ENCODE measurements at places on chromosomes 2 and 18.

GRCh38 chr2:196073521-196073920 lies 4.9 kb upstream of the DNAH7 start:
- no peak for DNase-seq

- DNase-seq = no peak
Observed at GRCh38 chr2:3481736-3482362, 37.5 kb downstream of the ADI1 start.

DNA sequence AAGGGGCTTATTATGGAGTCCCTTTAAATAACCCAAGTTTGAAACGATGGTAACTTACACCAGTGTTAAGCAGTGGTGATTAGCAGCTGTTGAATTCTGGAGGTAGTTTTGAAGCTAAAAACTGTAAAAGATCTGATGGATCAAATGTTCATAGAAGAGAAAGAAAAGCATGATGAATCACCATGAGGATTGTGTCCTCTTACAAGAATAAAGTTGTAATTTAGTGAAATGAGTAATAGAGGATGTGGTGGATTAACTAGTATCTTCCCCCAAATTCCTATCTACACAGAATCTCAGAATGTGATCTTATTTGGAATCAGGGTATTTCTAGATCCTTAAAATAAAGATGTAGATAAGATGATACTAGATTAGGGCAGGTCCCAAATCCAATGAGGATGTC lies 1138.2 kb upstream of the TMEFF2 start:
- DNase-seq = no peak

- no peak for DNase-seq
Observed at GRCh38 chr18:14925281-14925709, 177.3 kb downstream of the ANKRD30B start.

DNA sequence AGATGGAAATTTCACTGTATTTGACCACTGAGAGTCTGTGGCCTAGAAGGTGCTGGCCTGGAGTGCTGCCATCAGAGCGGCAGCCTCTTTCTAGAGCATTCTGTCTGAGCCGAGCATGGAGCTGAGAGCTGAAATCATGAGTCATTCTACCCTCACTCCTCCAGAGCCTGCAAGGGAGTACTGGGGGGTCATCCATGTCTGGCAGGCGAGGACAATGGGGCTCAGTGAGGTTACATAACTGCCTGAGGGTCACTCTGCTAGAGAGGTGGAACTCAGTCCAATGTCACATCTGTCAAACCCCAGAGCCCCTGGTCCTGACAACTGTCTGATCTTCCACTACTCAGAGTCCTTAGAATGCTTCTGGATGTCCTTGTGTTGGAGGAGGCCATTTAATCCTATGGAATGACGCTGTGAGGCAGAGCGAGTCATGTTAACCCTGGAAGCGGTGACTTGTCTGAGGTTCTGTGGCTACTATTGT lies 65.3 kb downstream of the HAUS1 start:
- DNase-seq = no peak

DNA sequence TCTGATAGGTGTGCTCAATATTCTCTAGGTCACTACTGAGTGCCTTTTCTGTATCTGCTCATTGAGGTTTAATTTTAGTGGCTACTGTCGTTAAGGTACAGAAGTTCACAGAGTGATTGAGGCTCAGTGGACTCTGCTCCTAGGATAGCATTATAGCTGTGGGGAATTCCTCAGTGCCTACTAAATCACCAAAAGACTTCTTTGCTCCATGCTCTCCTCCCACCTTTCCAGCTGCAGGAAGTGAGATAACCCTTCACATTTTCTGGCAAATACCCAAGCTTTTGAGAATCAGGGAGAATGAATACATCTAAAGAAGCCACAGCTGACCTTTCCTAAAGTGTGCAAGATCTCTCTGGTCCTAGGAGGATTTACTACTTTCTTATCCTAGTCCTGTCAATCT lies 95.2 kb upstream of the FSIP2 start:
- DNase-seq = no peak

- DNase-seq = no peak
Observed at GRCh38 chr18:7601246-7601615, 34.1 kb downstream of the PTPRM start.

- DNase-seq = no peak
Observed at GRCh38 chr2:212711856-212712255, 173.3 kb upstream of the ERBB4 start.

DNA sequence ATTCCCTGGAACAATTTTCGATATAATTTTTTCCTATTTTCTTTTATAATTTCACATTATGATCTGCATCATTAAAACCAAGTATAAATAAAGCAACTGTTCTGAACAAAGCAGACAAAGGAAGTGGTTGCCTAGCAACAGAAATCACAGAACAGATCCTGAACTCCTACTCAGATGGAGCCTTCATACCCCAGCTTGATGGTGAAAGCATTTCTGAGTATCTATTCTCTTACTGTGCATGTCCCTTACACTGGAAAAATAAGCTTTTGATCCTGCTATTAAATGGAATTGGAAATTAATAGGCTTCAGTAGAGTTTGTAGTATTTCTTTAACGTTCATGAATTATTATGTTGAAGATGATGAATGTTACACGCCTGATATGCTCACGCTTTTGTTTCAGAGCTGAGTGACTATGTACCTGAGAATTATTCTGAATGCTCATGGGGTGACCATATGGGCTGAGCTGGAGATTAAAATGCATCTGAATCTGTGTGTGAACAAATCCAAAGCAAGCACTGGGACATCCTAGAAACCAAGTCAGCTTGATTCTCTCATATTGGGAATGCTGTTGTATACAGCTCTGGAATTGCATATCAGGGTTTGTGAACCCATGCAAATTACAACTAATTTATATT lies 254.0 kb downstream of the KCNJ3 start:
- DNase-seq = no peak

DNA sequence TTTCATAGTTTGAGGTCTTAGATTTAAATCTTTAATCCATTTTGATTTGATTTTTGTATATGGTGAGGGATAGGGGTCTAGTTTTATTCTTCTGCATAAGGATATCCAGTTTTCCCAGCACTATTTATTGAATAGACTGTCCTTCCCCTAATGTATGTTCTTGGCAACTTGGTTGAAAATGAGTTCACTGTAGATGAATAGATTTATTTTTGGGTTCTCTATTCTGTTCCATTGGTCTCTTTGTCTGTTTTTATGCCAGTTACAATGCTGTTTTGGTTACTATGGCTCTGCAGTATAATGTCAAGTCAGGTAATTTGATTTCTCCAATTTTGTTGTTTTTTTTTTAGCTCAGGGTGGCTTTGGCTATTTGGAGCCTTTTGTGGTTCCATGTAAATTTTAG lies 5.9 kb downstream of the FAM171B start:
- DNase-seq = no peak

GRCh38 chr2:98025481-98026037 lies 29.8 kb upstream of the TMEM131 start:
- no peak for DNase-seq

GRCh38 chr18:56257205-56257604 lies 381.2 kb downstream of the TXNL1 start:
- no peak for DNase-seq

DNA sequence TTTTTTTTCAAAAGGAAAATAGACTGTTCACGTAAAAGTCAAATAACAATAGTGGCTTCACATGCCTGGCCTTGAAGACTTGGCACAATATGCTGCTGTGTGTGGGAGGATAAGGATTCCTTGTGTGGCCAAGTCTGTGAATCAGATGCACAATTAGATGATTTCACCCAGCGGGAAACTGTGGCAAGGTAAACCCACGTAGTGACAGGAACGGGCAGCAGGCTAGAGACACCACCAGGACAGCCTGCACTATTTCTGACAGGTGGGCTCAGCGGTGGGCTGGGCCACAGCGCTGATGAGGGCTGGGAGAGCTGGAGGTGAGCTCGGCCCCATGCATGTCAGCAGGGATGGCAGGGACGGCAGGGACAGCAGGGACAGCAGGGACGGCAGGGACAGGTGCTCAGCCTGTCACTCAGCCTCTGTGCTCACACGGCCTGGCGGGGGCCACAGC lies 21.6 kb downstream of the SNORC start:
- DNase-seq = no peak

DNA sequence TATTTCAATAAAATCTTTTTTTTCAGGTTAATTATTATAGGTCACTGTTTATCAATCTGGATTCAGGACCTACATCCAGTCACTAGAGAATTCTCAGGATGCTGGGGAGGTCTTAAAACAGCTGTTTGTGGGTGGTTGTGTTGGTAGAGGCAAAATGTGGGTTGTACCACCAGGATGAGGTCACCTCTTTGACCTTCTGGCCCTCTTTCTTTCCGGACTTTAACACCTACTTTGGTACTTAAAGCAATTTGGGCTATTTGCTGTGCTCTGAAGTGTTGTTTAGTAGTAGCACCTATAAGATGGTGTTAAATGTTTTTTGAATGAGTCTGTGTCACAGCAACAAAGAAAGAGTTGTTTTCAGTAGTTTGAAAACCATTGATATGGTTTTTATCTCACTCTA lies 14.6 kb downstream of the EML4 start:
- no peak for DNase-seq

DNA sequence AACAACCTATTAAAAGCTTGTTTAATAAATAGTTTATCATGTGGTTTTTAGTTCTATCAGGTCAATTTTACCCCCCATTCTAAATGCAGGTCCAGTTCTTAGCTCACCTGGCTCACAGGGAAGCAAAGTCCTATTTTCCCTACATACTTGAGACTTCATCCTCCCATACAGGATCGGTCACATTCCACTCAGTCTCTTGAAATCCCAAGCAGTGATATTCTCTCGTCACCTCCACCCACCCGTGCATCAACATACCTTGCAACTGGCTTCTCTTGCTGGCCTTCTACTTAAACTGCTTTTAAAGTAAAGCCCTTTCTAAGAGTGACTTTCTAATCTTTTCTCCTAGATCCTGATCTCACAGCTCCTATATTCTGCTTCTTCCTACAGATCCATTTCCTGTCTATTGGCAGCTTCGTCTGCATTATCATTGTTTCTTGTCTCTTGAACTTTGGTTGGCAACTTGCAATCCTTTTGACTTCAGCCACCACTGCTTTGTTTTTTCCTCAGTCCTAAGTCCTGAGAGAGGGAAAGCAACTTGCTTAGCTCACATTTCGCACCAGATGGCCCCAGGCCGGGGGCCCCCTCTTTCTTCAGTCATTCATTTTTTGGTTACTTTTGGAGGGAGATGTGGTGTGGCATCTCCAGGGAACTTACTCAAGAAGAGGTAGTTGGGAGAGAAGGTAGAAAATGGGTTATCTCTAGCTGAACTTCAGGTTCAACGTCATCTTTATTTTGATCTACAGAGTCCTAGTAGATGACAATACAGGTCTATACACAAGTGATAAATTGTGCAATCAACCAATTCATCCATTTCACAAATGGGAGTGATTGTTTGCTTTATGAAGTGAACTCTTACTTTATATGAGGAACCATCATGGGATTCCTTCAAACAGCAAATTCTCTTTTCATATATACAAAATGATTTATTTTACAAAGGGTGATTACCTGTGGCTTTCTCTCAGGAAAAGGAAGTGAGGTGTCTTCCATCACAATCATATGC lies 23.9 kb upstream of the NCOA1 start:
- DNase-seq = no peak

DNA sequence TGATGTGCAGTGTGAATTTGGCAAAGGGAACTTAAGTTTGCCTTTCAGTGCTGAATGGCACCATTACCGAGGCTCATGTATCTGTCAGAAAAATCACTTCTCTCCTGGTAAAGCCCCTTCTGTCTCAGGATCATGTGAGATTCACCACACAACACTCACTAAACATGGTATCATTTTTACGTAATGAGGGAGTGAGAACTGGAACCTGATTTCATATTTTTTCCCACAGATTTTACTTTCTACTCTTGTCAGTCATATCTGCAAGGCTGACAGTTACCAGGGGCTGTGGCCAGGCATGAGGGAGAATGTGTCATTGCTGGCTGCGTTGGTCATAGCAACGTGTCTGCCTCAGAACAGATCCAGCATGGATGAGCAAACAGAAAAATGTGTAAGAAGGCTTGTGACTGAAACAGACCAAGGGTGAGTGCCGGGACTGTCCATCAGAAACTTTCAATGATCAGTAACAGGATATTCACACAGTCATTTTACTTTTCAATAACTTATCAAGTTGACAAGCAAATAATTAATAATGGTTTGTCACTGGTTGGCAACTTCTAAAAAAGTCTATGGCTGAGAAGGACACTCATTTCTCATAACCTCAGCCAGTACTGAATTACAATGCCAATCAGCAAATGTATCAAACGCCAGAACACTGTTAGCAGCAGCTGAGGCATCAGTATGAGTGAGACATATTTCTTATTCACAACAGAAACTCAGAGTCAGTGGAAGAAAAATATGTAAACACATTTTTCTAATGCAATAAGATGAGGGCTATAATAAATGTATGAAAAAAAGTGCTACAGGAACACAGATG lies 100.5 kb downstream of the CDC42EP3 start:
- peak; percentile 39 for DNase-seq

- DNase-seq = no peak
Observed at GRCh38 chr2:19195661-19196060, 162.8 kb downstream of the OSR1 start.

- DNase-seq = no peak
Observed at GRCh38 chr2:221635949-221636348, 63.8 kb upstream of the EPHA4 start.

DNA sequence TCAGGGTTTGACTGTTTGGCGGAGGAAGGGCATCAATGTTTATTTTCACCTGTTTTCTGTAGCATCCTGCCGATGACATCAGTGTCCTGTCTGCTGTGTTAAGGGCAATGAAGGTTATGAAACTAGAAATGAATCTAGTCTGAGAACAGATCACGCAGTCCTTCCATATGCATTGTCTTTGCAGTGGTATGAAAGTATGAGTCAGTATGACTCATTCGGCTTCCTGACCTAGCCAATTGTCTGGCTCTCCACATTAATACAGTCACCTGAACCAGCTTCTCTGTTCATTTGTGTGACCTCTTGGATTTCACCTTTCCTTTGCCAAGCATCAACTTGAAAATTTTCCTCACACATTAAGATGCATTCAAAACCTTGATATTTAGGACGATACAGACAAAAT lies 353.8 kb downstream of the RND3 start:
- peak; percentile 31 for DNase-seq

DNA sequence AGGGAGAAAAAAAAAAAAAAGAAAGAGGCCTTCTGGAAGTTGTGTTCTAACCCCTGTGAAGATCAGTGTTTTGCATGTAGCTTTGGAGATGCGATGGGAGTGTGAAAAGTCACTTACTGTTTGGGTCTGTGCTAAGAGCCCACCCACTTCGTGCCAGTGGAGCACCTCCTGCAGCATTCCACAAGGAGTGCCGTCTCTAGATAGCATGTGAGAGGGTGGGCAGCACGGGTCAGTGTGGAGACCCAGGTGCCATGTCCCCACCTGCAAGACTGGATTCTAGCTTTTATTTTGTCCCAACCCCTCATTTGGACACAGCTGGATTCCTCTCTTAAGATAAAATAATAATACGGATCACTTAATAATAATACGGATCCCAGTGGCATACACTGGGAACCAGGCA lies 12.5 kb upstream of the TMEM185B start:
- no peak for DNase-seq

- DNase-seq = no peak
Observed at GRCh38 chr18:73992242-73993022, 155.2 kb downstream of the FBXO15 start.

- DNase-seq = no peak
Observed at GRCh38 chr2:21966139-21966538, 842.4 kb downstream of the TDRD15 start.

GRCh38 chr2:234046521-234046920 lies 4.0 kb upstream of the SPP2 start:
- no peak for DNase-seq

- no peak for DNase-seq
Observed at GRCh38 chr2:196112418-196113034, 43.9 kb upstream of the DNAH7 start.
